ENCODE measurements at places on chromosomes 2 and 18.

DNA sequence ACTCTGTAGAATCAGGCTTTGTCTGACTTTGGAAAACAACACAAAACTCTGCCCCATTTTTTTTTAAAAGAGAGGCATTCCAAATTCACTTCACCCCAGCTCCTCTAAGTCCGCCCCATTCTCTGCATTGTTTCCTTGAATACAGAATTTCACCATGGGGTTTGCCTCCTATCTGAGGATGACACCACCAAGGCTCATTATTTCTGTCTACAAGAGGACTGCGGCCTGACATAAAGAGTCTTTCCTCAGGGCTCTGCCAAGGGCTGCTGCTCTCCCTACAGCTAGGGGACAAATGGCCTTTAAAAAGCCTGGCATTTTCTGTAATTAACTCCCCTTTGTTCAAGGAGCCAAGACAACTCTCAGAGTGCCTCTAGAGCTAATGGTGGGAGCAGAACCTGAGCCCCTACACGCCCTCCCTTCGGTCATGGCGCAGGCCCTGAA is 4.6 kb downstream of the CHST10 start:
- DNase-seq: no peak

DNA sequence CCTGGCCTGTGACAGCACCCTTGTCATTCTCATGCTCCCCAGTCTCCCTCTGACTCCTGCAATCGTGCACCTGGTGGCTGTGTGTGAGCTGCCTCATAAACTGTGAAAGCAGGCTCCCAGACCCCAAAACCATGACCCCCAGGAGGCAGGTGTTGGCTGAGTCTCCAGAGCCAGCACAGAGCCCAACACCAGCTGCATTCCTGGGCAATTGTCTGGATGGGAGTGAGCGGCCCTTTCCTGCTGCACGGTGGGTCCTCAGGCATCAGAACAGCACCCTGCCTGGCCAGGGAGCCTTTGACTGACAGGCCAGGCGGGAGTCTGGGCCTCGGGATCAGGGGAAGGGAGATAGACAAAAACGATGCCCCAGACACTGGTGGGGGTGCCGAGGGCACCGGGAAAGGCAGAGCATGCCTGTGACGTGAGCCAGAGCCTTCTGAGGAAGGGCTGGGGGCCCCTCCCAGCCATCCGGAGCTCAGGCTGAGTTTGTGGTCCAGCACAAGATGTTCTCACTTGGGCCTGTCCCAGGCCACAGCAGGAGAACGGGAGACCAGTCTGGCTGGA is 135.1 kb upstream of the GPC1 start:
- DNase-seq: no peak

- DNase-seq: no peak
These were observed 647.9 kb downstream of the PLCL1 start for GRCh38 chr2:198452327-198452726.

GRCh38 chr2:158953926-158954763 is 14.3 kb upstream of the TANC1 start:
- peak; percentile 89 for DNase-seq

DNA sequence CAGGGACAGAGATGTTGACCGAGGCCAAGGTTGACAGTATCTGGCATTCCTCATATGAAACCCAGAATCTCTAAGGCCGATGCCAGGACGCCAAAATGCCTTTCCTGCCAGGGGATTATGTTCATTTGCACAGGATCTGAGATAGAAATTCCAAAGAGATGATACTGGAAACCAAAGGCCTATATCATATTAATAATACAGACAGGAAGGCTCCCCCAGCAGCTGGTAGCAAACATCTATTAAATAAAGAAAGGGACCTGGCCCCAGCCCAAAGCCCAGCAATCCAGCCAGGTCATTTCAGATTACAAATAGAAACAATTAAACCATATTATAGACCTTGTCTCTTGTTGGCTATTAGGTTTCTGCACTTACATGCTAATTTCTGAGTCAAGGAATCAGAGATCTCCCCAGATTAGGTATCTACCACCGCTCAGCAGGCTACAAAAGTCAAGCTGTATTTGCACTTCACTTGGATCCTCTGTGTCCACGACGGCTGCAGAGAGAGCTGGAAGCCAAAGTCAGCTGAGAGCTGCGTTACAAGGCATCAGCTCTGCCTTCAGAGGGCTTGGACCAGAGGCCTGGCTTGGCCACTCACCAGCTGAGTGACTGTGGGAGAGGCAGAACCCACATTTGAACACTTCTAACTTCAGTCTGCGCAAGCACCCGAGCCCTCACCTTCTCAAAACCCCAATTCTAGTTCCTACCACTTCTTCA is 269.3 kb upstream of the SIX2 start:
- no peak for DNase-seq

GRCh38 chr2:230721712-230722111 is 9.1 kb downstream of the CAB39 start:
- no peak for DNase-seq

DNA sequence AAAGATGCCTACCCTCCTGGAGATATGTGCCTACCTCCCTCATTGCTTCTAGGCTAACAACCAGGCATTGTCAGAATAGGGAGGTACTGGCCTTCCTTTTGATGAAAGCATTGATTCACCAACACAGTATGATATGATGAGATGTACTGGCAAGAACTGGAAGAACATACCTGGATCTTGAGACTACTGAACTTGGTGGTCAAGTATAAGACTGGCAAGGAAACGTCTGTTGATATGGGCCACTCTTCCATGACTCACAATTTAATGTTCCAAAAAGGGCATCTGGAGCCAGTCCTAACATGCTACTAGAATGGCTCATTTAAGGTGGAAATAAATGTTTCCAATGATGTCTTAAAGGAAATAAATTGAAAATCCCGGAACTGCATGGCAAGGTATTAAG is 18.1 kb downstream of the DTNB start:
- no peak for DNase-seq

DNA sequence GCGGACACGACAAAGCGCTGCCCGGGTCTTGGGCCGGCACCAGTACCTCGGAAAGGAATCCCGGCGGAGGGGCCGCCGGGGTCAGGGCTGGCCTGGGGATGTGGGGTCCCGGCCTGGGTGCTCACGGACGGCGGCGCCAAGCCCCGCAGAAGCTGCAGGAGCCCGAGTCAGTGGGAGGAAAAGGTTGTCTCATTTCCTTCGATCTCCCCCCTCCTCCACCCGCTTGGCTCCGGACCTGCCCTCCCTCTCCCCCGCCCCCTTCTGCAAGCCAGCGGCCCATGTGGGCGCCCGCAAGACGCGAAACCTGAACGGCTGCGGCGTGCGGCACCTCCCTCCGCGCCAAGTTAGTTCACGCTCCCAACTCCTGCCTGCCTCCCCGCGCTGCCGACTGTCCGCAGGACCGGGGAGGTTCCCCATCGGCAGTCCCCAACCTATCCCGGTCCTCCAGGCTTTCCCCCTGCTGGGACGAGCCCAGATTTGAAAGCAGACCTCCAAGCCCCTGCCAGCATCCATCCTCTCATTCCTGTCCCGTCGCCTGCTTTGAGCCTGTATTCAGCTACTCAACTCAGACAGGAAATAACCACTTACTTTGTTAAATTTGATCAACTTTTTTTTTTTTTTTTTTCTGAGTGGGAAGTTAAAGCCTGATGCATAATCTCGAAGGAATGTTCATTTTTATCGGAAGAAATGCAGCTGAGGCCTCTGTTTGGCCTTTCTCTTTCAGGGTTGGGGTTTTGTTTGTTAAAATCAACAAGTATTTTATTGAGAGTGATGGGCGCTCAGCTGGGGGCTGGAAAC is at the start of gene EVA1A:
EVA1A (minus strand) TSS at position 172 of the 798 bp plus-strand sequence. CDS start 42,799 bp downstream, outside the sequence.
- DNase-seq: peak; percentile 9

DNA sequence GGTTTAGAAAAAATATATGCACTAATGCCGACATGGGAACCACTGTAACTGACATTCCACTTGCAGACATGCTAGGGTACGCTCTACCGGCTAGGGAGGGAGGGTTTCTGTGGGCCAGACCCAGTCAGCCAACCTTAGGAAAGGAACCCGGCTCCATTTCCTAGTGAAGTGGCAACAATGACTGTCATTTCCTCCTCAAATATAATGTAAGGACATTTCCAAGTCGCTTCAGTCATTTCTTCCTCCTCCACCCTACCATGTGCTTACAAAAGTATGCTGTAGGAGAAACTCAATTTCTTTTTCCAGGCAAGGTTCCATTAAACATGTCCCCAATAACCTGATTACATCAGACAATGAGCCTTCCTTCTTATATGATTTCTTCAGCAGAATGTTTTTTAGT is 64.3 kb upstream of the PSMD14 start:
- no peak for DNase-seq

GRCh38 chr2:61096438-61096837 is 30.8 kb downstream of the SANBR start:
- DNase-seq: no peak

- DNase-seq: no peak
These were observed 77.1 kb upstream of the RBM44 start for GRCh38 chr2:237721458-237721857.

All from NCI-H446 (cell line).